Stimulated activated CD8-positive, alpha-beta memory T cell treated with anti-CD3 and anti-CD28 coated beads, Interleukin-15, amount 100 ng/mL, for 1 hour (primary cell): ENCODE measurements at places on chromosomes 3 and 15.

GRCh38 chr3:155895379-155895900 is 25.0 kb downstream of the GMPS start:
- DNase-seq = no peak

GRCh38 chr3:171558188-171558696 is 98.0 kb upstream of the TNIK start:
- no peak for DNase-seq

DNA sequence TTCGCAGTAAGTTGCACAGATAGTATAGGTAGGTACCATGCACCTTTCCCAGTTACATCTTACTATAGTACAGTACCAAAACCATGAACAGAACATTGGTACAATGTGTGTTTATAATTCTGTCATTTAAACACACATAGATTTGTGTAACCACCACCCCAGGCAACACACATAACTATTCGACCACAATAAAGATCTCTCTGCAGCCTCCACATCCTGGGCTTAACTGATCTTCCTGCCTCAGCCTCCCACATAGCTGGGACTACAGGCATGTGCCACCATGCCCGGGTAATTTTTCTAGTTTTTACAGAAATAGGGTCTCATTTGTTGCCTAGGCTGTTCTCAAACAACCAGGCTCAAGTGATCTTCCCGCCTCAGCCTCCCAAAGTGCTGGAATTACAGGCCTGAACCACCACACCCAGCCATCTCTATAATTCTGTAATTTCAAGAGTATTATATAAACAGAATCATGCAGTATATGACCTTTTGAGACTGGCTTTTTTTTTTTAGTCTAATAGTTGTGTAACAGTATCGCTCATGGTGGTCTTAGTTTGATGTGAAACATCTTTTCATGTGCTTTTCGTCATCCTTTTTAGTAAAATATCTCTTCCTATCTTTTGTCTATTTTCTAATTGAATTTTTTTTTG is 13.3 kb upstream of the TMF1 start:
- DNase-seq = no peak

GRCh38 chr15:26129852-26130251 is 266.7 kb upstream of the ATP10A start:
- DNase-seq = no peak

DNA sequence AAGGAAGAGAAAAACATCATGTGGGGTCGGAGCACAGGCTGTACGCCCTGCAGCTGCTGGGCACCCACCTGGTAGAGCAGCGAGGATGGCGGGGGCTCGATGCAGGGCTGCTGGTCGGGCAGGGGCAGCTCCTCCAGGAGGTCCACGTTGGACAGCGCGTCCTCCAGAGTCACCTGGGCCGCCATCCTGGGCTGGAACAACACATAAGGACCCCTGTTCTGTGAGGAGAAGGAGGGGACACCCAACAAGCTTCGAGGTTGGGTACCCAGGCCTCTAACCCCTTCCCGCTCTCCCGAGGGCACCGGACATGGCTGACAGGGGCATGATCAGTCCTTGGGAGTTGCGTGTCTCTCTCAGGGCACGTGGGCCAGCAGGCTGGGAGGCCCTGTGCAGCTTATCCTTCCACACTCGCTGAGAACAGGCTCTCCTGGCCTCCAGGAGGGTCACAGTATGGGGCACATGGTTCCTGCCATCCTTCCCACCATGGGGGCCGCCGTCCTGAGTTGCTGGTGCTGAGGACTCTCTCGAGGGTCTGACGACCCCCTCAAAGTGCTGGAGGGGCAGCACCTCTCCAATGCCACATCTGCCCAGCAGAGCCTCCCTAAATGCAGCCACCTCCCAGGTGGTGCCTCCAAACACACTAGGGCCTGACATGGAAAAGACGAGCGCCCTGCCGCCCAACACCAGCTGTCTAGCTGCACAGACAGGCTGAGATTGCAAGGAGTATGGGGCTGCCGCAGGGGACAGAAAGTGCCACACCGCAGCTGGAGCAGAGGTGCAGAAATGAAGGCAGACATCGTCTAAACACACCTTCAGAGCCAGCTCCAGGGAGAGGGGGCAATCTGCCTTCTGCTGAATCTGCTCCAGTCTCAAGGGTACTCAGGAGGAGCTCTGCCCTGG is 32.8 kb downstream of the CYFIP1 start:
- no peak for DNase-seq

DNA sequence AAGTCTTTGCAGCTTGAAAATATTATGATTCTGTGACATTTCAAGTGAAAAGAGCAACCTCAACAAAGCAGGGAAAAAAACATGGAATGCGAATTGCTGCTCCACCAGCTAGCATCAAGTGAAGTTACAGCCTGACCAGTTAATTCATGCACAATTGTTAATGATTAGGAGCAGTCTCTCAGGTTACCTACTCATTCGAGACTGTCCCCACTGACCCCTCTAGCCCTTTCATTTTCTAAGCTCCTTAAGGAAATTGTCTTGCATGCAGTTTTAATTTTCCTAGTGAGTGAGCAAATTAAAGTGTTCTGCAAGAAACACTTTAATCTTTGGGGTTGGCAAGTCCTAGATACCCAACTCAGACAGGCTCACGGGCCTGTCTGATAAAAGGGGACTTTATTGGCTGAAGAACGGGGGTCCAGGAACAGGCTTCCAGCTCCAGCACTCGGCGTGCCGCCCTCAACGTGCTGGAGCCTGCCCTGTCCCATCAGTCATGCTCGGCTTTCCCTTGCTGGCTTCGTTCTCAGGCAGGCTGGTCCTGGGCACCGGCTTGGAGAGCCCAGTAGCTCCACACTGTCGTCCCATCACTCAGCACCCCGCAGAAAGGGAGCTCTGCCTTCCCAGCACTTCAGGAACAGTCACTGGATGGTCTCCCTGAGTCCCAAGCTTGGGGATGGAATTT is 18.3 kb downstream of the PODXL2 start:
- no peak for DNase-seq

DNA sequence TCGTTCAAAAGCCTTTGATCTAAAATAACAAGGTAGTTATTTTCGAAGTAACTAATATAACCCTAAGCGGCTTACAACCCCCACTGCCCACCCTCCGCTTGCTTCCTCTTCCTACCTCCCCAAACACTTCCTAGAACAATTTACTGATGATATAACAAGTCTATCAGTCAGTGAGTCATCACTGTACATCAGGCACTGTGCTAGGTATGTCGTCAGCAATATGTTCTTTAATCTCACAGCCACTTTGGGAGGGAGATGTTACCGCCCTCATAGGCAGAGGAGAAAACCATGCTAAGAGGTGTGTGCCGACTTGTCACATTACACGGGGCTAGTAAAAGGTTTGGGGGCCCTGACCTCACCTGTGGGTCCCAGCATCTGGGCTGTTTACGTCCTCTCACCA is 381.8 kb downstream of the EPHB1 start:
- DNase-seq = no peak

- DNase-seq = no peak
These were observed 64.3 kb upstream of the LEKR1 start for GRCh38 chr3:156761713-156762451.

GRCh38 chr3:74347563-74348268 is 266.7 kb downstream of the CNTN3 start:
- DNase-seq = no peak

- no peak for DNase-seq
These were observed 162.5 kb downstream of the AKAP13 start for GRCh38 chr15:85542895-85543331.

DNA sequence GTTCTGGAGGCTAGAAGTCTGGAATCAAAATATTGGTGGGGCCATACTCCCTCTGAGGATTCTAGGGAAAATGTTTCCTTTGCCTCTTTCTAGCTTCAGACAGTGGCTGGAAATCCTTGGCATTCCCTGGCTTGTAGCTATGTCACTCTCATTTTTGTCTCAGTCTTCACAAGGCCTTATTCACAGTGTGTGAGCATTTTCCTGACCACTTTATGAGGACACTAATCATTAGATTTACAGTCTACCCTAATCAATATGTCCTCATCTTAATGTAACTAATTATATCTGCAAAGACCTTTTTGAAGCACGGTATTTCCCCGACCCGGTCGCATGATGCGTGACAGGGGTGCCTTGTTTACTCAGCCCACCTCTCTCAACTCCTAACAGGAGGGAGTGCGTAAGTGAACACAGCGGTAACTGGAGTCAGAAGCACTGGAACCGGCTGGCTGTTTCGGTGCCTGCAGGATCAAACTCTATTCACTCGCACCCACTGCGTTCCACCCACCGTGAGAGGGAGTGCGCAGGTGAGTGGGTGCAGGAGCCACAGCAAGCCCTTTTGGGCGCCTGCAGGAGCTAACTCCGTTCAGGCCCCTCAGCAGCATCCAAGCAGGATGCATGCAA is 155.0 kb downstream of the EPHA3 start:
- no peak for DNase-seq

GRCh38 chr15:51846066-51846462 is 16.6 kb downstream of the TMOD3 start:
- DNase-seq = no peak

- no peak for DNase-seq
These were observed 35.6 kb upstream of the PRR23E start for GRCh38 chr3:127157171-127157828.

DNA sequence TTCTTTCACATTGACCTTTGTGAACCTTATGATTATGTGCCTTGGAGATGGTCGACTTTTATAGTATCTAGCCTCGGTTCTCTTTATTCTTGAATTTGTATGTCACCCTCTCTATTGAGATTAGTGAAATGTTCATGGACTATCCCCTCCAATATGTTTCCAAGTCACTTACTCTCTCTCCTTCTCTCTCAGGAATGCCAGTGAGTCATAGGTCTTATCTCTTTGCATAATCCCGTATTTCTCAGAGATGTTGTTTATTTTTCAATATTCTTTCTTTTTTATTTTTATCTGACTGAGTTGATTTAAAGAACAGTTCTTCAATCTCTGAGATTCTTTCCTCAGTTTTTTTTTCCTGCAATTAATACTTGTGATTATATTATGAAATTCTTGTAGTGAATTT is 411.6 kb upstream of the CADM2 start:
- no peak for DNase-seq

DNA sequence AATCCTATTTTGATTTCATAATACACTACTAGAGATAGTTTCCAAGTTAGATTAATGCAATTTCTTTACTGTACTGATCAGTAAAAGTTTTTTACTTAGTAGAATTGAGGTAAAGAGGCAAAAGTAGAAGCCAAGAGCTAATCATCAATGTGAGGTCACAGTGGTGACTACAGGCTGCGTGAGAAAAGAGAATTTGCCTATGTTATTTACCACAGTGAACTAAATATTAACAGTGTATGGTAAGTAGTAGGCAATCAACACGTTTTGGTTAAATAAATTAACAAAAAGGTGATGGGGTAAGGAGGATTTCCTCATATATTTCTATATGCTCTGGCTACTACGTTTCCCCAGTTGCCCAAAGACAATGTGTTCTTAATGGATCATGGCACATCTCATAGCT is 202.2 kb upstream of the CMC1 start:
- no peak for DNase-seq

GRCh38 chr3:29934751-29935150 is 653.9 kb downstream of the RBMS3 start:
- DNase-seq = no peak

DNA sequence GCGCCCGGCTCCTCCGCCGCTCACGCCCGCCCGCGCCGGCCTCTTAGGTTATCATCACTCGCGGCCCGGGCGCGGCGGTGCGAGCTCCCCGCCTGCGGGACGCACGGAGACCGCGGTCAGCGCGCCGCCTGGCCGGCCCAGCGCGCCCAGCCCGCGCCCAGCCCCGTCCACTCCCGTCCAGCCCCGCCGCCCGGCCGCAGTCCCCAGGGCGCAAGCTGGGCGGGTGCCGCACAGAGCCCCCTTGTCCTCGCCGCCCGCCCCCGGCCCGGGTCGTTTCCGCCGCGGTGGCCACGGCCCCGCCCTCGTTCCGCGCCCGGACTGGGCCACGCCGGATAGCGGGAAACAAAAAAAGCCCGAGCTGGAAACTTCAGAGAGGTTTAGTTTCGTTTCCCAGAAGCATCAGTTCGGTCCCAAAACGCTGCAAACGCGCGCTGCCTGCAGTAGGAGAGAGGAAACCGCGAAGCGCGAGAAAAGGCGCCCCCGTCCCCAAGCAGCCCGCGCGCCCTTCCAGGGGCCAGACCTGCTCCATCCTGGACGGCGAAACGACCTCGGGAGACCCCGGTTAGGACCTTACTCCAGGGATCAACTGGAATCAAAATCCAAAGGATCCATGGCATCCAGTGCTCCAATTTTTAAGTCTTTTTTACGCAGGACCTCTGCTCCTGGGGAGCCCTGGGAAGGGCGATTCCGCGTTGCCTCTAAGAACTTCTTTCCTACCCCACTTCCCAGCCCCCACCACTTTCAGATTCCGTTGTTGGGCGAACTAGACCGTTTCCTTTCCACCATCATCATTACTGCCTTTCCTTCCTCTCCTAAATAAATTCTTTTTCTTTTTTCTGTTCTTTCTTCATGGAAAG is at the start of gene ATP10A:
Gene ATP10A, minus strand, starts transcription at position 217 of the 857 bp plus-strand sequence. CDS start 231 bp downstream, outside the sequence.
- DNase-seq = no peak

DNA sequence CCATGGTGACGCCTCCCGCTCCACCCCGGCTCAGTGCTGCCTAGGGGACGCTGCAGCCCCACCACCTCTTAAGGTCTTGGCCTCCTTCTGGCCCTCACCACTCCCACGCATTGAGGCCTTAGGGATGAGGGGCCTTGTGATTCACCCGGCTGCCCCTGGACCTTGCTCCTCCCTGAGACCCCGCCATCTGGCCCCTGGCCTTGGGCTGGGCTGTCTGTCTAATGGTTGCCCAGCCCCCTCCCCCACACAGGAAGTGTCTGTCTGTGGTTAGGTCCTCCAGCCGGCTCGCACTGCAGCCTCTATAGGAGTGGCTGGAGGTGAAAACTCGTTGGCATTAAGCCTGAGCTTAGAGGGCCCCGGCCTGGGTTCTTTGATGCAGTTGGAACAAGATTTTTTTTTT is 21.5 kb upstream of the MTHFS start:
- DNase-seq = no peak

GRCh38 chr3:156963096-156963495 is 136.9 kb downstream of the LEKR1 start:
- no peak for DNase-seq

DNA sequence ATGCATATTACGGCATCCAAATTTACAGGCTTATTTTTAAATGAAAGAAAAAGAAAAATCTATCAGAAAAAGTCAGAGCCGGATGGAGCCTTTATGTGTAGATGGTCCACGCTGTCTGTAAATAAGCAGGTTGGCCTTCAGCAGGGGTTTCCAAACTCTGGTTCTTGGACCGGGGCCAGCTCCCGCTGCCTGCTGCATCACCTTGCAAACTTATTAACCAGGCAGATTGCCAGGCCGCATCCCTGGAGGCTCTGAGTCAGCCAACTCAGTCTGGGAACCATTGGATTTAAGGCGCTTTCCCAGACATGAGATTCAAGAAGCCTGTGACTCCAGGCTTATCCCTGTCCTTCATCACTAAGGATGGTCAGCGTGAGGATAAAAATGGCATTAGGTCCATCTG is 212.4 kb downstream of the OPA1 start:
- no peak for DNase-seq

DNA sequence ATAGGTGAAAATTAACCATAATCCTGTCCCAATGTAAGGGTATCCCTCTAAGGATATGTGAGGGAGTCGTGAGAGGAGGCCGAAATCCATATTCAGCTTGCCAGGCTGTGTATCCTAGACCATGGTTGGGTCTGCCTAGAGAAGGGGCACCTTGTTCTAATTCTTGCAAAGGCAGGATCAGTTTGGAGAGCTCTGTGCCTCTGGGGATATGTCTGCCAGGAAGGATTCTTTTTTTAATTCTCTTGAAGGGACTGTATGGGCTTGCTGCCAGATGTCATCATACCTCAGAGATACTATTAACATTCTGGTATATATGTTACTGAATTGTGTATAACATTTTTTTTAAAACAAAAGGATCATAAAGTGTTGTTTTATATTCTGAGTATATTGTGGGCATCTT is 2.4 kb downstream of the ATP1B3 start:
- DNase-seq = no peak

GRCh38 chr3:42557854-42558253 is 23.9 kb downstream of the SEC22C start:
- no peak for DNase-seq
